ENCODE measurements at places on chromosomes 12 and 14.

- no peak for DNase-seq
Observed at GRCh38 chr14:82595466-82595865, 1061.8 kb upstream of the SEL1L start.

- no peak for DNase-seq
Observed at GRCh38 chr14:105492971-105493871, 2.2 kb downstream of the TEDC1 start.

- no peak for DNase-seq
Observed at GRCh38 chr12:110079477-110080400, 31.4 kb upstream of the C12orf76 start.

GRCh38 chr14:74618078-74618952 lies 6.3 kb upstream of the LTBP2 start:
- no peak for DNase-seq

GRCh38 chr12:15220451-15220850 lies 766 bp downstream of the RERG start:
- no peak for DNase-seq

DNA sequence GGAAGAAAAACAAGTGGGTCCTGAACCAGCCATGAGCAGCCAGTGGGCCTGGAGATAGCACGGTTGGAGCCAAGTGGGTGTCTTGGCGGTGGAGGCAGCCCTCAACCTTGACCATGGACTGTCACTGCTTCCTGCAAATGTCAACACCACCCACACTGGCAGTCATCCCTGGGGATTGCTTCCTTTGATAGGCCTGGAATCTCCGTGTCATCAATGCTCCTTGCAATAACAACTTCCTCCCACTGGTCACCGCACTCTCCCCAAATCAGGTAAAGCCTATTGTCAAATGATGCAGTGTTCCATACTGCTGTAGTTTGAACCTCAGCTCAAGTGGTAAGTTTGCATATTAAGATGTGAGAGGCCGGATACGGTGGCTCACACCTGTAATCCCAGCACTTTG lies 129.1 kb downstream of the NTF3 start:
- DNase-seq: no peak

- no peak for DNase-seq
Observed at GRCh38 chr12:49340095-49340870, 3.3 kb upstream of the C1QL4 start.

GRCh38 chr12:32546272-32546671 lies 132.8 kb upstream of the DNM1L start:
- DNase-seq: no peak

GRCh38 chr12:13428538-13429265 lies 232.2 kb downstream of the EMP1 start:
- DNase-seq: no peak

DNA sequence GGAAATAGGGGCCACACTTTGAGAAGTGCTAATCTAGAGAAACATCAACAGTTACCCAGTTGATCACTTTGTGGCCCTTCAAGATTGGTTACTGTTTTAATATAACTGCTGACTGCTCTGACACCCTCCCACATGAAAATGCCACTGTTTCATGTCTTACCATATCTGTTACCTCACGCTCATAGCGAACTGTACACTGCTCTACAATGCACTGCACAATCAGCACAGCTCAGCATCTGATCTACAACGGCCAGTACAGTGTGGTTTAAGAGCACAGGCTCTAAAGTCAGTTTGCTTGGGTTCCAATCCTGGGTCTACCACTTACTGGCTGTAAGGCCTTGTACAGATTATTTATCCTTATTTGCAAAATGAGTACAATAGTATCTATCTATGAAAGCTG lies 39.1 kb downstream of the SPPL3 start:
- no peak for DNase-seq

DNA sequence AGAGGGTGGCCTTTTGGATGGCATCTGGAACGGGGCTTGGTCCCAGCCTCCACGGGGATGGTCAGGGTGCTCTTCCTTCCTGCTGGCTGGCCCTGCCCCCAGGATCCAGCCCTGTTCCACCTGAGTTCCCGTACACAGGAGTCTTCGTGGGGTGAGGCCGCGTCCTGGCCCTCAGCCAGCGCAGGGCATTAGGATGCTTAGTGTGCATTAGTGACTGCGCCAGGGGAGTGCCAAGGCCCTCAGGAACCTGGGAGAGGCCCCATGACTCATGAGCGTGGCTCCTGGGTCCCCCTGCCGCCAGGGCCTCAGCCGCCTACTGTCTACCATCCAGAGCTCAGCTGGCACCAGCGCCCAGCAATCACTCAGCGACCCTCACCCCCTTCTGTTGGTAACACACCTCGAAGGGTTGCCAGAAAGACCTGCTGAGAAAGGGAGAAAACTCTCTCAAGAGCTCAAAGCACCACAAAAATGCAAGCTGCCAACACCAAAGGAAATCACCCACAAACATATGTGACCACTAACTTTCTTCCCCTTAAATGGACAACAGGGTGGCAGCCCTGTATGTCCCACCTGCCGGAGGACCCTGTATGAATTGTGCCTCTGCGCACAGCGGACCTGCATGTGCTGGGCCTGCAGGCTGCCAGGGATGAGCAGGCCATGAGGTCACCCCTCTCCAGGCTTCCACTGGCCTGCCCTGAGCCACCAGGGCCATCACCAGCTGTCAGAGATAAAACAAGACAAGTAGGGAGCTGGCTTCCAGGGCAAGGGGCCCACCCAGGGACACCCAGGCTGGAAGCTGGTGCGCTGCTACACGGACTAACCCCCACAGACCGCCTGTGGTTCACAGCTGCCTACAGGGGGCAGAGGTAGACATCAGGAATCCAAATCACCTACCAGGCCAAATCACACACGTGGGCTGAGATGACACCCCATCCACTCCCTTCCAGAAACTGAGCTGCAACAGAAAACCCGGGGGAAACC lies 28.7 kb downstream of the CCDC85C start:
- no peak for DNase-seq

- DNase-seq: peak; percentile 9
Observed at GRCh38 chr14:36505892-36506731, 13.9 kb downstream of the NKX2-1 start.

- DNase-seq: no peak
Observed at GRCh38 chr14:105255021-105255507, 6.7 kb downstream of the BTBD6 start.

- DNase-seq: no peak
Observed at GRCh38 chr12:93460003-93460402, 7.3 kb upstream of the MRPL42 start.

DNA sequence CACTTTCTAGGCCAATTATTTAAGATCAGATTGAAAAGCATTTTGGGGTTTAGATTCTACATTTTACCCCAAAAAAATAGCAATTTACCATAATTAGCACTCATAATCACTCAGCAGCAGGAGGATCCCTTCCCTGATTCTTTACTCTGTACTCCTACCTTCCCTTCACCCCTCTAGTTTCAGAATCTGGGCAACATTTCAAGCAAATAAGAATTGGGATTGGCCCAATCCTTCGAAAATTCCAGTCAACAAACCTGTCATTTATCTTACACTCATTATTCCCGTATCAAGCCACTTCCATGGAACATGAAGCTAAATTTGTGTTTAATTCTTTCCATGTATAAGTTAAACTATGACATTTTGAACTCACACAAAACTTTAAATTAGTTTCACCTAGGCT lies 349.1 kb upstream of the USP15 start:
- no peak for DNase-seq

All from neural crest cell (in vitro differentiated cells).